ENCODE measurements at places on chromosomes 6 and 20. TPM values are rescaled to one million over a fixed set of nuclear protein-coding genes. Genes with fewer than 3 reads are reported as not detected.

- no peak for DNase-seq
These were observed 242.3 kb downstream of the TBX18 start for GRCh38 chr6:84522135-84522549.

DNA sequence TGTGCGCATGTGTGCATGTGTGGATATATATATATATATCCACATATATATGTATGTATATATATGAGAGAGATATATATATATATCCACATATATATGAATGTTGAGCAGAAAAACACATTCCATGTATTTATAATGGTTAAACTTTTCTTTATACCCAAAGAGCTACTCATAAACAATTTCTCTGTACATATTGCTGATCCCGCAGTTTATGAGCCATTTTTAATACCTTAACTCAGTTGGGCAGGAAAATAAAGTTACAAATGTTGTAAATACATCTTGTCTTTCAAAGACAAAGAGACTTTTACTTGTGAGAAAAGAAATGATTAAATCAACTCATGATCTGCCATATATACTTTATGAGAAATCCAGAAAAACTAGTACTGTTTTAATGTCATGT lies 18.1 kb upstream of the EPHA7 start:
- DNase-seq = no peak

DNA sequence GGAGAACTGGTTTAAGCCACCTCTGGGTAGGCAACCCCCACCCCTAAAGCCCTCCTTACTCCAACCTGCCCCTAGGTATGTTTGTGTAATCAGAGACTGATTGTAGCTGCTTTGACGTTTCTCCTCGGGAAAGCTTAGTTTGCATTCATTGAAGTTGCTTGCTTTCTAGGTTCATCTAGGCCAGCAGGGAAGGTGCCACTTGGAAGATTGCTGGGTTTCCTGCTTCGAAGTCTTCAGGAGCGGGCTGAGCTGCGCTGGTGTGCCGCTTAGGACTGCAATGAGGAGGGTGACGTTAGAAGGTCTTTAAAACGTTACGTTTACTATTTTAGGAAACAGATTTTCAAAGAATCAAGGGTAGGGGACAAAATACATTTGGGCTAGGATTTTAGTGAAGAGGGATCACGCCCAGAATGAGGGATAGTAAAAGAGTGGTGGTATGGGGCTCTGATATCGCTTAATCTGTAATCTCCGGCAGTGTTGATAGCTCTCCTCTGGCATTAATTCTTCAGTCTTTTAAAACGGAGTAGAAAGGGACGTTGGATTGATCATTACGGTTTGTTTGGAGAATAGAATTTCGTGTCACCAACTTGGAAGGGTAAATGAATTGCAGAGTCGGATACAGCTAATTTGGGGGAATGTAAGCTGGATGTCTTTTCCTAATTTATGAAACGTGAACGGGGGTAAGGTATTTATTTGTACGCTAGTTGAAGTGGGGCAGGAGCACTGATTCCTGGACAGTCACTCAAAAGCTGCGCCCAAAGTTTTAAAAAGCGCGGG lies 92.6 kb upstream of the PRDM1 start:
- no peak for DNase-seq

DNA sequence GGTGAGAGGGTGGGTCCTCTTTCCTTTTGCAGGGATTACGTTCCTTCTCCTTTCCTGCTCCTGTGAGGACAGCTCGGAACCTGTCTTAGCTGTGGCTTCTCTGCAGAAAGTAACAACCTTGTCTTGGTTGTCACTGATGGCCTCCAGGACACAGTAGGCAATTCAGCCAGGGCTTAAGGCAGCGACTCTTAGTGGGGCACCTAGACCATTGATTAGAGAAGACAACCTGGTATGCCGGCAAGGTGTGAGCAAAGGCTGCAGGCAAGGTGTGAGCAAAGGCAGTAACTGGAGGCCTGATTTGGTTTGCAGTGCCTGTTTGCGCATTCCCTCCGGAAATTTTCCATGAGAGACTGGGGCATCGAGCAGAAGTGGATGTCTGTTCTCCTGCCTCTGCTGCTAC lies 37.6 kb downstream of the DYNLT1 start:
- DNase-seq = no peak

- no peak for DNase-seq
These were observed 276.0 kb downstream of the NRN1 start for GRCh38 chr6:5730585-5731263.

The ZSCAN12 gene
- total RNA-seq = 10.8 TPM

- DNase-seq = no peak
These were observed 340.6 kb downstream of the GJA1 start for GRCh38 chr6:121776054-121776453.

The ZC2HC1B gene
- not detected for total RNA-seq

- DNase-seq = no peak
These were observed 532.8 kb downstream of the GRIK2 start for GRCh38 chr6:101926149-101926925.

The DNPH1 gene
- 47.2 TPM for total RNA-seq

GRCh38 chr6:95364016-95364604 lies 213.2 kb upstream of the MANEA start:
- DNase-seq = no peak

The C20orf202 gene
- total RNA-seq = not detected

The MICA gene
- total RNA-seq = 8.7 TPM

GRCh38 chr20:57867807-57868206 lies 158.0 kb upstream of the PMEPA1 start:
- no peak for DNase-seq

DNA sequence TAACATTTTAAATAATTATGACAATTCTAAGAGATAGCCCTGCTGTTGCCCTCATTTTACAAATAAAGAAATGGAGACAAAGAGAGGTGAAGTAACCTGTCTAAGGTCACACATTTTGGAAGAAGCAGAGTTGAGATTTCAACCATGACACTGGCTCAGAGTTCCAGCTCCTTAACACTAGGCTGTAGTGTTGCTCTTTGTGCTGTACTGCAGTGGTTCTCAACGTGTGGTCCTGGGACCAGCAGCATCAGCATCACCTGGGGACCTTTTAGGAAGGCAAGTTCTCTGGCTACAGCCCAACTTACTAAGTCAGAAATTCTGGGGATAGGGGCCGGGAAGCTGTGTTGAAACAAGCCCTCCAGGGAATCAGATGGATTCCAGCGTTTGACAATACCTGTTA lies 62.4 kb upstream of the FERMT1 start:
- DNase-seq = no peak

All from activated CD8-positive, alpha-beta T cell treated with anti-CD3 and anti-CD28 coated beads, Interleukin-2, amount 10 ng/mL, durations not matched to agents 7 days and 5 days (primary cell).